ENCODE measurements at places on chromosomes 6 and 20.

DNA sequence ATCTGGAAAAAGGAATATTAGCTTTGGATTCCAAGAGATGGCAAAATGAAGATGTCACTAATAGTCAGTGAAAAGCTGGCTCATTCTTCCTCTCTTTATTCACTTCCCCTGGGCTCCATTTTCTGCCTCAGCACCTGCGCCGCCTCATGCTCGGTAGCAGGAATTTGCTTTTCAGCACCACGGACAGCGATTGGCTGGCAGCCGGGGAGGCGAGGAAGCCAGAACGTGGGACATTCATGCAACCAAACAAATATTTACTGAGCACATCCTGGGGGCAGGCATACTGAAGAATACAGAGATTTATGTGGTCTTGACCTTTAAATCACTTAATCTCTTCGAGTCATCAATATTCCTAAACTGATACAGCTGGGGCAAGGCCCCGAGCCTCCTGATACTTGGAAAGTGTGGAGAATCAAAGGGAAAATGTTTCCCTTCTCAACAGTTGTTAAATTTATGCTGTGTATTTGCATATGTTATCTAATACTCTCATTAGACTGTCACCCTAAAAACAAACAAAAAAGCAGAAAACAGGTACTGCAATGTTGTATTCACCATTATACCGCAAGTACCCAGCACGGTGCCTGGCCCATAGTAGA is 12.1 kb upstream of the PDYN start:
- DNase-seq: peak; percentile 37

DNA sequence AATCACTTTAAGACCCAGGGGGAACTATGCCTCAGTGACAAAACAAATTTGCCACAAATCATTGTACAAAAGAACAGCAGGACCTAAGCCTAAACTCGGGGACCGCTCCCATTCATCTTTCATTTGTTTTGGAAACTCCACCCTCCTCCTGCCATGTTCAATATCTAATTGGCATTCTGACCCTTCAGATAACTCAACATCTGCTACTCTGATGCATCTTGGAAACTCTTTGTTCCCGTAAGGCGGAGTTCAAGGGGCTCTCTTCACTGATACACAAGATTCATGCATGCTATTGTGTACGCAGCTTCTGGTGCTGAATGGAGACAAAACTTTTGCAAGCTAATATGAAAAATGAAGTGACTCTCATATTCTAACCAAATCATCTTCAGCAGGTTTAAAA is 187.6 kb downstream of the ZFP64 start:
- no peak for DNase-seq

DNA sequence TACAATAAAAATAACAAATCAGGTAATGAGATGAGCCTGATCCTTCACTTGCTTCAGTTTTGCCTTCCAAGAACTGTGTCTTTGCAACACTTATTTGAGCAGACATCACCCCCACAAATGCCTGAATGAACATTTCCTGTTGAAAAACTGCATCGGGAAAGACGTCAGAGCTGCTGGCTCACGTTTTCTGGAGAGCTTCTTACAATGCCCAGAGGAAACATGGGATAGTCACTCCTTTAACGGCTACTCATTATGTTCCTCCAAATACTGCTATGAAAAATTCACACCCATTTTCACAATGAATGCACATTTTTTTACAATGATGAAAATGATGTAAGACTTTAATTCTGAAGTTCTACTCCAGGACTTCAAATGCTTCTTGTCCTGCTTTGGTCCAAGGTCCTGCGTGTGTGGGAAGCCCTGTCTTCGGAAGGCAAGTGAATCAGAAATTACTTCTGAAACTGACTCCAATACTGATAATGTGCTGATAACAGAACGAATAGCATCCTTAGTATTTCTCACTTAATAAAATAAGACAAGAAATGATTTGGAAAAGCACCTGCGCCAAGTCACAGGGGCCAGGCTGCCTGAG is 238.0 kb downstream of the ANKRD60 start:
- DNase-seq: no peak

- DNase-seq: no peak
Measured at GRCh38 chr6:137145421-137145820, 28.0 kb downstream of the IL22RA2 start.

GRCh38 chr20:48319943-48320584 is 507.7 kb downstream of the PREX1 start:
- no peak for DNase-seq

GRCh38 chr6:163866192-163866591 is 451.7 kb downstream of the QKI start:
- no peak for DNase-seq

DNA sequence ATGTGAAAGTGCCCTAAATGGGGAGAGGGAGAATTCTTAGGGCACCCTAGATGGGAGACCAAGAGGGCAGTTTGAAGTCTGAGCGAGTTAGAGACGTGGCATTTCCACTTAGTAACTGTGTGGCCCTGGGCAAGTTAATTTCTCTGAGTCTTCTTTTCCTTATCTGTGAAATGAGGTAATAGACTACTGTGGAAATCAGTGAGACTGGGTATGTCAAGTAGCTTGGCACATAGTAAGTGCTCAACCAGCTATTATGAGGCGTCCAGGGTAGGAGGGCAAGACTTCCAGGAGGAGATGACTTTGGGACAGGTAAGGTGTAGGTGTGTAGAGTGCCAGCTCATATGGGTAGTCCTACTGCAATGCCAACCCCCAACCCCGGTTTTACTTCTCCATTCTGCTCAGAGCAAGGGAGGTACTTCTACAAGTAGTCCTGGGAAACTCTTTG is 770 bp downstream of the KIF3B start:
- peak; percentile 49 for DNase-seq

DNA sequence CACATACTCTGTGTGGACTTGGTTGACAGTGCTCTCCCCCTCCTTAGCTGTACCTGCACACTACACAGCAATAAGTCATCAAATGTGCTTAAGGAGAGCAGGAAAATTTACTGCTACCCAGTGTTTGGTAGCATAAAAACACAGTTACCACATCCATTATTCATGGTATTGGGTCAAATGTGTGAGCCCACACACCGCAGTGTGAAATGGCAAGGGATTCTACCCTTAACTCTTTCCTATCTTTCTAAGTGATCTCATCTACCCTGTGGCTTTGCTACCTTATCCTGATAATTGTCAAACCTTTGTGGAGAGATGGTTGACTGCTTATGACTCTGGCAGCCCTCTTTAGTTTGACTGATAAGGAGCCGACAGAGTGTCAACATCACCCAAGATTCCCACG is 47.6 kb downstream of the STX11 start:
- no peak for DNase-seq

DNA sequence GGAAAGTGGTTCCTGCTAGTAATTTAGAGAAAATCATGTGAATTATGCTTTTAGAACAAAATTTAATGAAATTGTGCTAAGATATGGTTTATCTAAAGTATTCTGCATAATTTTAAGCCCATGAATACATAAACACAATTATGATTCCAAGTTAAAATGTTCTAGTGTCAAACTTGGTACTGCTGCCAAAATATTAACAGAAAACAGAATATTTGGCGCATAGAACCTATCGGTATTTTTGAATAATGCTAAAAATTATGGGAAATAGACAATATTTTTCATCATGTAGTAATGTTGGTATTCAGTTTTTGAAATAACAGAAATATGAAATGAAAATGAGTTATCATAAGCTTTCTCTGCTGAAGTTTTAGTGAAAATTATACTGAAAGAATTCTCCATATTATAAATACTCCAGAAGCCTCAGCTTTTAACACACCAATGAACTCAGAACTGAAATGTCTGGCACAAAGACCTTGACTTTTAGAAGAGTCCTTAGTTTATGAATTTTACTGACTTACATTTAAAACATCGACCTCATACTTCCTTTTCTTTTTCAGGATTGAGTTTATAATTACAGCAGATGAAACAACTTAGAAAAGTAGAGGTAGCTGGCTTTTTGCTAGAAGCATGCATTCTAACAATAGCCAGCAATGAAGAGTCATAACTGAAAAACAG is 1192.3 kb upstream of the GJE1 start:
- no peak for DNase-seq

- DNase-seq: no peak
Measured at GRCh38 chr6:1572892-1573291, 36.8 kb upstream of the FOXC1 start.

- DNase-seq: no peak
Measured at GRCh38 chr20:35845561-35845960, 73.7 kb downstream of the PHF20 start.

- DNase-seq: no peak
Measured at GRCh38 chr6:114521926-114522325, 179.1 kb upstream of the HS3ST5 start.

DNA sequence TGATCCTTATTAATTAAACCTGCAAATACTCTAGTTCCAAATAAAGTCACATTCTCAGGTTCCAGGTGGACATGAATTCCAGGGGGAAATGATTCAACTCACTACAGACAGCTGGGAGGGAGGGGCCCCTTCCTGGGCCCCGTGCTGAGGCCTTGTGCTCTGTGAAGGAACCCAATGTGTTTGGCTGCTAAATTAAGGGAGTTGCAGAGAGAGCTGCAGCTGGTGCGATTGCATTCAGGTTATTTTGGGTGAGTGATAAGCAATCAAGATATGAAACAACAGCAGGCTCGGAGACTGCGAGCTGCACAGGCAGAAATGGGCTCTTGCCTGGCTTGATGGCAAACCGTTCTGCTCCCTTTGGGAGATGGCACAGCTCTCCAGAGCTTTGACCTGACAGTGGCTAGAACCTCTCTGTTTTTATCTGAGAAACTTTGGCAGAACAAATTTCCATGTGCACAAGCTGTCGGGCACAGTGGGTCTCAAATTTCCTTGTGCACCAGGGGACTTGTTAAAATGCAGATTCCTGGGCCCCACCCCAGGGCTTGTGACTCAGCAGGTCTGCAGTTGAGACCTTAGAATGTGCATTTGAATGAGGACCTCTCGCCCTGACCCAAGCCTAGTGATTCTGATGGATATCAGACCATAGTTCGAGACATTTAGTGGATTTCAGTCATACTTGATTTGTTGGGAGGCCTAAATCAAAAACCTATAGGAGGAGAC is 9.8 kb downstream of the MAPK13 start:
- no peak for DNase-seq

DNA sequence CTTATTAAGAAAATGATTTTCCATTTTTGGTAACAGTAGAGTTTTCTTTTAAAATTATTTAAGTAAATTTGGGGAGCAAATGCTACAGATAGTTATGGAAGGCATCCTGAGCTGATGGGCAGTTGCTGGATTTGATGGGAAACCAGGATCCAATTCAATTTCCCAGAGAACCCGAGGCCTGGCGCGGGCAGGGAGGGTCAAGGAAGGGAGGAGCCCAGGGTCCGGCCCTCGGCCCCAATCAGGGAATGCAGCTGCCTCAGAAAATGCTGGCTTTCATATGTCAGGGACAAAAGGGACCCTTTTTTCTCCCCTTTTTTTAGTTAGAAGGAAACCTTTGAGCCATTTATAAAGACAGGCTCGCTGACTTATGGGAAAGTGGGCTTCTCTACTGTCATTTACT is 42.1 kb downstream of the CTCFL start:
- no peak for DNase-seq

DNA sequence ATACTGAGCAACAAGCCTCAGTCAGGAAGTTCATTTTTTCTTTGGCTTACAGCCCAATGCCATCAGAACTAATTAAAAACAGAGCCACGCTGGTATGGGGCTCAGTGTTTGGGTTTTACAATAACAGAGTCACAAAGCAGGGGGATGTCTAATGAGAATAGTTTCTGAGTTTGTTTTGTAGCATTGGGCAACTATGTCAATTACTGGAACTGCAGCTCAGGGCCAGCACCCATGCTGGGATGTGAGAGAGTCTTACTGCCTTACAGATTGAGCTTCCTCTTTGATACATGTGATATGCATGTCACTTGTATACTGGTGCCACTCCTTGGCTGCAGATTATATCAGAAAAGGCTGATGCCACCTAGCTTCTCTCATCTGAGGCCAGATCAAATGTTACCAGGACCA is 117.6 kb downstream of the TFAP2B start:
- no peak for DNase-seq

DNA sequence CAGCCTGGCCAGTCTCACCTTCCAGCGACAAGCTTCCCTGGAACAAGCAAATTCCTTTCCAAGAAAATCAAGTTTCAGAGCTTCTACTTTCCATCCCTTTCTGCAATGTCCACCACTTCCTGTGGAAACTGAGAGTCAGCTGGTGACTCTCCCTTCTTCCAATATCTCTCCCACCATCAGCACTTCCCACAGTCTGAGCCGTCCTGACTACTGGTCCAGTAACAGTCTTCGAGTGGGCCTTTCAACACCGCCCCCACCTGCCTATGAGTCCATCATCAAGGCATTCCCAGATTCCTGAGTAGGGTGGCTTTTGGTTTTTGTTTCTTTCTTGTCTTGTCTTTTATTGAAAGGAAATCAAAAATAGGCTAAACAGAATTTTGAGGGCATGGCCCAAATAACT is 24.3 kb downstream of the MYCT1 start:
- DNase-seq: no peak

DNA sequence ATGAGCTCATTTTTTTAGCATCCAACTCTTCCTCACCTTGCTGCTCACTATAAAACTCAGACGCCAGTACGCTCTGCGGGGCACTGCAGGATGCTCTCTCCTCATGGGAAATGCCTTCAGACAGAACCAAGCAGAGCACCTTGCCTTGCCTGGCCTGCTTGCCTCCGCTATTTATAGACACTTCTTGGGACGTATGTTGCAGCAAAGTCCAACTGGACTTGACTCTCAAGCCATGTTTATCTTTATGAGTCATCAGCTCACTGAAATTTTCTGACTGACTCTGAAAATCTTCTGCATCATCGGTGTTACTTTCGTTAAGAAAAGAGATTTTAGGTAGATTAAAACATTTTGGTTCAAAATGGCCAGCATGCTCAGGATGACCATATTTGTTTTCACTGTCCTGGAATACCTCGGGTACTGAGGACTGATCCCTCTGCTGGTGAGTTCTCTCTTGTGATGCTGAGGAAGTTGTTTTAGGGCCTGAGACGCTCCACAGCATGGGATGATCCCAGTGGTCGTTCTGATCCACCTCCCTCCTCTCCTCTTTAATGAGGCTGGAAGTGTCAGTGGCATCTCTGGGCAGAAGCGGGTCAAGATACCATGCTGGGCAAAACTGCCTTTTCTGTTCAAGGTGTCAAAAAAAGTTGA is 204.5 kb downstream of the KIF16B start:
- no peak for DNase-seq

All from AML-193 (cell line).